ENCODE measurements at places on chromosomes 4 and X.

GRCh38 chr4:155552180-155552579 lies 114.5 kb upstream of the GUCY1A1 start:
- DNase-seq = no peak

- DNase-seq = no peak
Observed at GRCh38 chr4:40850496-40850895, 100.7 kb downstream of the NSUN7 start.

DNA sequence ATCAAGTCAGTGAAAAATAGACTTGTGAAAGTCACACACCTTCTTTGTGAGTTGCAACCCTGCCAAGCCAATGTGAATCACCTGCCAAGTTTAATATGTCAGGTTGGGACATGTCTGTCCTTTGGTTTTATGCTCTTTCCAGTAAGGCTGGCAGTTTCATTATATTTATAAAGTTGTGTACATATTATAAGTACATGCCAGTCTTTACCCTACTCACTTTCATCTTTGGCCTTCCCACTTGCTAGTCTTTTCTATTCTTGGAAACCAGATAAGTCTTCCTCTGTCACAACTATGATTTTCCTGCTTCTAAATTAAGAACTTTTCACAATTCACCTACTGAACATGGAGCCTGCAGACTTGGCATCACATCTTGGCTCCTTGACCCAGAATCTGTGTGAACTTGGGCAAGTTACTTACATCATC lies 680.7 kb upstream of the BOD1L1 start:
- no peak for DNase-seq

DNA sequence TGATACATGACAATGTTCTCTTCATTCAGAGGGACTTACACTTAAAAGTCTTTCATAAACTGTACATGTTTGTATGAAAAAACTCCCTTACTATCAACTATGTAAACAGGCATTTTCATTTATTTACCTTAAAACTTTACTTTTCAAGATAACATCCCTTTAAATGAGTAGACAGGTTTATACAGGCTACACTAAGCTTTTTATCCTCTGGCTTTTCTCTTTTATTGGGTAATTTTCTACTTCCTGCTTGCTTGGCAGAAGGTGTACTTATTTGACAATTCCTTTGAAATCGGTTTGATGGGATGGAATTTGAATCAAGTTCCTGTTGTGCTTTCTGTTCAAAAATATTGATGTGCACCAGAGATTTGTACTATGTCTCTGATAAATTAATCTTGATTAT lies 81.4 kb downstream of the PTPN13 start:
- no peak for DNase-seq

DNA sequence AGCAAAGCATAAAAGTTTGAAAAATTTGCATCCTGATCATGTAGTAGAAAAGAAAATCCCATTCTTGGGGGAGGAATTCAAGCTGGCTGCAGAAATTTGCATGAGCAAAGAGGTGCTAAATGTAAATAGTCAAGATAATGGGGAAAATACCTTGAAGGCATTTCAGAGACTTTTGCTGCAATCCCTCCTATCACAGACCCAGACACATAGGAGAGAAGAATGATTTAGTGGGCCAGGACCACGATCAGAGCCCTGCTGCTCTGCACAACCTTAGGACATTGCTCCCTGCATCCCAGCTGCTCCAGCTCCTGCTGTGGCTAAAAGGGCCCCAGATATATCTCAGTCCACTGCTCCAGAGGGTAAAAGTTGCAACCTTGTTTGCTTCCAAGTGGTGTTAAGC lies 1439.7 kb upstream of the AGA start:
- no peak for DNase-seq

GRCh38 chr4:74875451-74875850 lies 57.5 kb upstream of the PARM1 start:
- no peak for DNase-seq

- DNase-seq = no peak
Observed at GRCh38 chr4:47692691-47693090, 145.2 kb downstream of the CORIN start.

DNA sequence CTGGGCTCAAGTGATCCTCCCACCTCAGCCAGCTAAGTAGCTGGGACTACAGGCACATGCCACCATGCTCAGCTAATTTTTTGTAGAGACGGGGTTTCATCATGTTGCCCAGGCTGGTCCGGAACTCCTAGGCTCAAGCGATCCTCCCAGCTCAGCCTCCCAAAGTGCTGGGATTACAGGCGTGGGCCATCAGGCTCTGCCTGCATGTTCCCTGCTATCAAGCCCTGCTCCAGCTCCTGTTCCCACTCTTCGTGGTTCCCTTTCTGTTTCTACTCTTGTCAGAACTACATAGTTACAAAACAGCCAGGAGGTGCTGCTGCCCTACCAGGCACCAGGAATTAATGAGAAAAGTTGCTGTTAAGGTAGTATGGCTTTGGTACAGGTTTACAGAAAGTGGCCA lies 8.7 kb downstream of the TIMP1 start:
- no peak for DNase-seq

- no peak for DNase-seq
Observed at GRCh38 chr4:55381502-55381901, 14.3 kb upstream of the TMEM165 start.

DNA sequence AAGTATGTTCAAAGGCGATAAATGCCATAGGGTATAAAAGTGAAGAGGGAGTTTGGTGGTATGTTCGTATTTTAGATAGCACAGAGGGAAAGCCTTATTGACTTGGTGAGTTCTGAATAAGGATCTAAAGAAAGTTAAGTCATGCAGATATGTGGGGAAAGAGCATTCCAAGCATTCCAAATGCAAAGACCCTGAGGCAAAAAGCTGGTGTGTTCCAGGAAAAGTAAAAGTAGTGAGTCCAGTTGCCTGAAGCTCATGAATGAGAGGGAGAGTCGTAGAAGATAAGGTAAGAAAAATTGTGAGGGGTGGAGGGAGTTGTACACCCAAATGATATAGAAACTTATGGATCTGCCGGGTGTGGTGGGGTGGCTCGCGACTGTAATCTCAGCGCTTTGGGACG lies 426.7 kb downstream of the RPA4 start:
- DNase-seq = no peak

DNA sequence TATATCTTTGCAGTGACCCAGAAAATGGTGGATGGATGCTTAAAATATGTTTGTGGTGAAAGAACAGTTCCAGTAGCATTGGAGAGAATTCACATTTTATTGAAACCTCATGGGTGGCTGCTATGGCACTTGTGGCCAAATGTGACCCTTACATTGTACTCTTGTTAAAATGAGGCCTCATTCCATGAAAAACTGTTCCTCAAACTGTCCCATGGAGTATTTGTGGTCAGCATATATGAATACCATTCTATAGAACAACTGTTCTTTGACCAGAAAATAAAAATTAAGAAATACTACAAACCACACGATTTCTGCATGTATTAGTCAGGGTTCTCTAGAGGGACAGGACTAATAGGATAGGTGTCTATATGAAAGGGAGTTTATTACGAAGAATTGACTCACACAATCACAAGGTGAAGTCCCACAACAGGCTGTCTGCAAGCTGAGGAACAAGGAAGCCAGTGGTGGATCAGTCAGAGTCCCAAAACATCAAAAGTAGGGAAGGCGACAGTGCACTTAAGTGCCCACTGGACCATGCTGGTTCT lies 35.1 kb downstream of the GEMIN8 start:
- no peak for DNase-seq

DNA sequence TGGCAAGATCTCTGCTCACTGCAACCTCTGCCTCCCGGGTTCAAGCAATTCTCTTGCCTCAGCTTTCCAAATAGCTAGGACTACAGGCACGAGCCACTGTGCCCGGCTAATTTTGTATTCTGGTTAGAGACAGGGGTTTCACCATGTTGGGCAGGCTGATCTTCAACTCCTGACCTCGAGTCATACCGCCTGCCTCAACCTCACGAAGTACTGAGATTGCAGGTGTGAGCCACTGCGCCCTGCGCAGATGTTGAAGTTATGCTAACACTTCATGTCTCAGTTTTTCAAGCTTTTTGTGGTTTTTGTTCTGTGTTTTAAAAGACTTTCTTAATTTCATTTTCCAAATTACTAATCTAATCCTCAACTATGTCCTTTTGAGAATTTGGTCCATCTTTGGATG lies 154.4 kb upstream of the TLL1 start:
- DNase-seq = no peak

DNA sequence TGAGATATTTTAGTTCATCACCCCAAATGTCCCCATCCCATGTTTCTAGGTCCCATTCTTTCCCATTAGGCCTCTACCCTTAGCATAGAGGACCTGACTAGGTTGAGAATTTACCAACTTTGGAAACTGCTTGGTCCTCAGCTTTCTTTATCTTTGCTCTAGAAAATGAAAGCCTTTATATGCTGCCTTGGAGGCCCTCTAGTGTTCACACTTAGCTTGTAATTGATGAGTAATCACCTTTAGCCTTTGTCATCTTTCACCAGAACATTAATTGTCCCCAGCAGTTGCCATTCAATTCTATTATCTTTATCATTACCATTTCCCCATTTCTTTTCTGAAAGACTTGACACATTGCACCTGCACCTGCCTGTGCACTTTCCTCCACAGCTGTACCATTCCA lies 589.2 kb upstream of the NR3C2 start:
- DNase-seq = no peak

DNA sequence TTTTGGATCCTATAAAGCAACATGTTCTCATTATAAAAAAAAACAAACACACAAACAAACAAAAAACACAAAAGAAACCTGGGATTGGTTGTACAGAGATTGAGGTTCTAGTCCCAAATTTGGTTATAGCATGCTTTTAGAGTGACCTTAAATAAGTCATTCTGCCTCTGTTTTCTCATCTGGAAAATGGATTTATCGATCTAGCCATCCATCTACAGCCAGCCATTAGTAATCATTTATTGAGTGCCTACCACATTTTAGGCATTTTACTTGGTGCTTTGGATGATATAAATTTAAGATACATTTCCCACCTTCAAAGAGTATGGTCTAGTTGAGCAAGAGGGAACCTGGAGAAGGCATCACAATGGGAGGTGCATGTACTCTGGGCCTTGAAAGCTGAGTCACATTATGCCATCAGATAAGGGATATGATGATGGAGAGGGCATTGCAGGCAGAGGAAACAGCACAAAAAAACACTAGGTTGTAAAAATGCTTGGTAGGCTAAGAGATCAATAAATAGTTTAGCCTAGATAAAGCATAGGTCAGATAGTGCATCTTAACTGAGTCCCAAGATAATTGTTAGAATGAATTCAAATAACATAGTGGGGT lies 91.4 kb downstream of the HEPH start:
- DNase-seq = no peak

DNA sequence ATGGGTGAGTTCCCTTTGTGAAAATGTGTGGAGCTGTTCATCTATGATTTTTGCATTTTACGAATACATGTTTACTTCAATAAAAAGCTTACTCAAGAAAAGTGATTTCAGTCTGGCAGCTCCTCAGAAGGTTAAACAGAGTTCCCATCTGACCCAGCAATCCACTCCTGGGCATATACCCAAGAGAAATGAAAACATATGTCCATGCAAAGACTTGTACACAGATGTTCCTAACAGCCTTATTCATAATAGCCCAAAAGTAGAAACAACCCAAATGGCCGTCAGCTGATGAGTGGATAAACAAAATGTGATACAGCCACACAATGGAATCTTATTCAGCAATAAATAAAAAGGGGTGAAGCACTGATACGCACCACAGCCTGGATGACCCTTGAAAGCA lies 20.8 kb downstream of the CLCN4 start:
- no peak for DNase-seq
